AG04449 (cell line): ENCODE measurements at places on chromosomes 7 and 10.

GRCh38 chr10:123017421-123018165, 8.8 kb downstream of the ACADSB start:
- no peak for DNase-seq

- no peak for DNase-seq
Observed at GRCh38 chr7:90081621-90082020, 72.6 kb upstream of the STEAP1 start.

GRCh38 chr7:135790371-135790977, 41.9 kb upstream of the FAM180A start:
- no peak for DNase-seq

GRCh38 chr7:71982851-71983250, 429.3 kb downstream of the CALN1 start:
- DNase-seq = no peak

DNA sequence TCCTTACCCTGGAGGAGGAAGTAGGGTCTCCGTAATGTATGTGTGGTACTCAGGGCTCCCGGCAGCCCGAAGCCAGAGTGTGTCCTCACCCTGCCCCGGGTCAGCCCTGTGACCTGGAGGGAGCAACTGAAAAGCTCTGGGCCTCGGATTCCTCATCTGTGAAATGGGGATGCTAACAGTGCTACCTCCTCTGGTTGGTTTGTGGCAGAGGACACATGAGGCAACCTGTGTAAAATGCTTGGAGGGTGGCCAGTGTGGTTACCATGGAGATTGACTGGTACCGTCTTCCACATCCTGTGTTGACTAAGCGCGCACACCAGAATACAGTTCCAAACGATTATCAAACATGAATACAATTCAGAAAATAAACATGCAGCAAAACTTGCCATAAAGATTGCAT, 163.8 kb upstream of the KLF6 start:
- DNase-seq = no peak

- no peak for DNase-seq
Observed at GRCh38 chr7:154906201-154906600, 96.7 kb downstream of the PAXIP1 start.

GRCh38 chr7:41885078-41885477, 182.2 kb upstream of the INHBA start:
- no peak for DNase-seq
